ENCODE measurements at places on chromosomes 1 and 21.

GRCh38 chr21:14757533-14758327, 211.6 kb upstream of the SAMSN1 start:
- DNase-seq, result no peak

DNA sequence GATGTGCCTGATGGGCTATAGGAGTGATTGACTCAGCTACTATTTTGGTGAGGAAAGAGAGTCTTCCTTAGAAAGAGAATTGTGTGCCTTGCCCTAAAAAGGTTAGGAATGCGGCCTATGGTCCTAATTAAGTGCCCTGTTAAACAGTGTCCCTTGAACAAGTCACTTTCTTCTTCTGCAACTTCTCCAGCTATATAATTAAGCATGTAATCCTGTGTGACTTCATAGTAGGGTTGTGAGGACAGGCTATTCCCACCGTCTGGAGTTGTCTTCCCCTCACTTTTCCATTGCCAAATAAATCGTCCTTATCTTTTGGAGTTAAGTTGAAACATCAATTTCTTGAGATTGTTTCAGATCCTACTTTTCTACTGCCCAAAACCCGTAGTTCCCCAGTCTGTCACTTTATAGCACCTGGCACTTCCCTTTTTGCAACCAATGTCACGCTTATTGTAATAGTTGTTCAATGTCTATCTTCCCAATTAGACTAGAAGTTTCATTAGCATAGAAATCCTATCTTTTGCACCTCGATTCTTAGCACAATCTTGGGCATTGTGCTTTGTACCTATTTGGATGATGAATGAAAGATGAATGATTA, 27.6 kb upstream of the SLC16A1 start:
- DNase-seq, result no peak

- DNase-seq, result no peak
Measured at GRCh38 chr1:7380712-7381111, 390.4 kb upstream of the VAMP3 start.

GRCh38 chr21:44492567-44493385, 37.5 kb downstream of the LRRC3 start:
- DNase-seq, result no peak

- no peak for DNase-seq
Measured at GRCh38 chr1:202547215-202547614, 163.0 kb downstream of the SYT2 start.

DNA sequence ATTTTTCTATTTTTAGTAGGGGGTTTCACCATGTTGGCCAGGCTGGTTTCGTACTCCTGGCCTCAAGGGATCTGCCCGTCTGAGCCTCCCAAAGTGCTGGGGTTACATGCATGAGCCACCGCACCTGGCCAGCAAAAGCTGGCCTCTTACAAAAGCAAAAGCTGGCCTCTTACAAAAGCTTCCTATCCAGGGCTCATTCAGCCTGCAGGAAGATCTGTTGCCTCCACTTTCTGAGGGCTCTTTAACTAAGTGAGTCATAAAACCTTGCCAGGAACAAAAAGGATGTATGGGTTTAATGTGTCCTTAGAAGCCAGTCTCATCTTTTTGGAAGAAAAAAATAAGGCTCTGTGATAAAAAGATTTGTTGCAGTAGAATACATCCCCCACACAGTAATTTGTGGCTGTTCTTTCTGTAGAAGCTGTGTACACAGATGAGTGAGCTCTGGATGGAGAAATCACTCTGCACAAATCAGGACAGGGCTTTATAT, 15.0 kb downstream of the HTR1D start:
- no peak for DNase-seq

GRCh38 chr1:16042096-16042495, 1.5 kb upstream of the CLCNKB start:
- DNase-seq, result no peak

DNA sequence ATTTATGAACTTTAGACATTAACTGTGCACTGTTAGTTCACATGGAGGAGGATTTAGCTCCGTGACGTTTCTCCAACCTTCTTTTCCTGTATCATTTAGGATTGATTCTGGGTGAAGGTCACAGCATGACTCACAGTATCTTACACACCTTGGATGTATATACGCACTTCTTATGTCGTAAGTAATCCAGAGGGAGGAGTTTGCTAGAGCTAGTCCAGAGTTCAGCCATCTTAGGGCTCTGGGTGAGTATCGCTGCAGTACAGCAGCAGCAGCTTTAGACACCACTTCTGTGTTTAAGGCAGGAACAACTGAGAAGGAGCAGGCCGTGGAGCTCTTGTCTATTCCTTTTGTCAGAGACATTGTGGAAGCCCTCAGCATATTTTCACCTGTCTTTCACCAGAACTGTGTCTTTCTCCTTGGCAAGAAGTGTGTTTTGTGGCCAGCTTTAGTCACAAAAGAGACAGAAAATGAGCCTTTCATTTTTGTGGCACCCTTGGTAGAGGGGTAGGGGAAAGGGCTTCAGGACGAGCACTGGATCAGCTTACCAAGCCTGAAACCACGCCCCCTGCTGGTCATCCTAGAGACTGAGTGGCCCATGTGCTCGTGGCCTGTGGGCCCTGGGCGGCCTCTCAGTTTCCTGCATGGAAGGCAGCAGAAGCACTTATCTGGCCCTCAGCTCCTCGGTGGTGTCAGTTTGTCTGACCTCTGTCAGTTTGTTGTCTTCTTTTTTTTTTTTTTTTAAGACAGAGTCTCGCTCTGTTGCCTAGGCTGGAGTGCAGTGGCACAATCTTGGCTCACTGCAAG, 64.0 kb downstream of the ADARB1 start:
- peak; percentile 71 for DNase-seq

DNA sequence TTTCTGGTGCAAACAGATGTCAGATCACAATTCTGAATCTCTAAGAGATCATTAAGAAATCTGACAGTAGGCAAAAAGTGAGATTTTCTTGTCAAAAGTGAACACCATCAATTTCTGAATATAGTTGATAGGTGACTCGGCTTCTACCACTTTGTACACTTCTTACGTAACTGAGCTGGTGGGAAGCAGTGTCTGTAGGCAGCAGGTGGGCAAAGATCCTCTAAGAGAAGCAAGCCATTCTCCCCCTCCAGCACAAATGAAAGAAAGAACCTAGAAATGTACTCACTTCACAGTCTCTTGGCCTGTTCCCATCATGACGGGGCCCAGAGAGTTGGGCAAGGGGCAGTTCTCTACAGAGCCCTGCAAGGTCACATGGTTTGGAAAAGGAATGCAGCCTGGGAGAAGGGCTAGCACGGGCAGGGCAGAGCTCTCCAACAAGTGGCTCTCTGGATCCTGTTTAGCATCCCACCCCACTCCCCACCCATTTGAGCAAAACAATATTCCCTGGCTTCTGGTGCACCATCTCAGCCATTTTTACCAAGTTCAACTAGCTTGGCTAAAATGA, 412.6 kb downstream of the LTN1 start:
- DNase-seq, result no peak

DNA sequence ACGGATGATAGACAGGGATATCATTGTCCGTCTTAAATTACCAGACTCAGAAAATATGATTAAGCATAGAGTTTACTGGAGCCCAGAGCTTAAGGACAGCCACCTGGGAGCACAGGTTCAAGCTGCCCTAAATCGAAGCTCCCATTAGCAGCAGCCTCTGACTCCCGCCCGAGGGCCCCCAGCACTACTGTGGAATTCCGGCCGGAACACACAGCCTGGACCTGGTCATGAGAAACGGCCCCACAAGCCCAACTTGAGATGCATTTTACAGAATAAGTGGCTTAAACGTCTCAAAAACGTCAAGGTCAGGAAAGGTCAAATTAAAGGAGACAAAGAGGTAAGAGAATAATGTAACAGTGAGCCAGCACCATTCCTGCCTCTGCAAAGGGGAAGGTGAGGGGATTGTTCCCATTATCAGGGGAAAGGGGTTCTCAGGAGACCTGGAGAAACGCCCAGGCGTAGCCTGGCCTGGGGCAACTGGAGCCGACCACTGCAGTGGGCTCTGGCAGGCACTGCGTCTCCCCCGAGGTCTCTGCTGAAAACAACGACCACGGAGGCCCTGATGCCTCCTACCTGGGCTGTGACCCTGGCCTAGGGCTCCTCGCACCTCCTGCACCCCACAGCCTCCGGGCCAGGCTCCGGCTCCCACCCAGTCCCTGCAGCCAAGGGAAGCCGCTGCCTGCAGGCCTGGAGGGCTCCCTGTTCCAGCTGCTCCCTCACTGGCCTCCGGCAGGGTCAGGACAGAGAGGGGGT, 11.5 kb upstream of the COL6A1 start:
- DNase-seq, result no peak

DNA sequence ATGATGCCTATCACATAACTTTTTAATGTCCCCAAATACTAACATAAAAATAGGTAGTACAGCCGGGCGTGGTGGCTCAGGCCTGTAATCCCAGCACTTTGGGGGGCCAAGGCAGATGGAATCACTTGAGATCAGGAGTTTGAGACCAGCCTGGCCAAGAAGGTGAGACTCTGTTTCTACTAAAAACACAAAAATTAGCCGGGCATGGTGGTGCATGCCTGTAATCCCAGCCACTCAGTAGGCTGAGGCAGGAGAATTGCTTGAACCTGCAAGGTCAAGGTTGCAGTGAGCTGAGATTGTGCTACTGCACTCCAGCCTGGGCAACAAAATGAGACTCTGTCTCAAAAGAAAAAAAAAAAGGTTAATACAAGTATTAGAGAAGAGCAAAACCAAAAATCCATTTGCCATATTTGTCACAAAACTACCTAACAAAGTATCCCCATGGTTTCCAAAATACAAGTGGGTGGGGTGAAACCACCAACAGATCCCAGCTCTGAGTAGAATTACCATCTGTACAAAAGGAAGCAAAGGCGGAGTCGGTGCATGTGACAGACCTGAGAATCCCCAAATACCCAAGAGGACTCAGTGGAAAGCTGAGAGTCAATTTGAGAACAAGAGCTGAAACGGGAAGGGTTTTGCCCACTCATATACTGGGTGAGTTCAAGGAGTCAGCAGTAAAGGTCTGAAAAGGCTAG, 113.2 kb downstream of the TOMM20 start:
- peak; percentile 71 for DNase-seq

DNA sequence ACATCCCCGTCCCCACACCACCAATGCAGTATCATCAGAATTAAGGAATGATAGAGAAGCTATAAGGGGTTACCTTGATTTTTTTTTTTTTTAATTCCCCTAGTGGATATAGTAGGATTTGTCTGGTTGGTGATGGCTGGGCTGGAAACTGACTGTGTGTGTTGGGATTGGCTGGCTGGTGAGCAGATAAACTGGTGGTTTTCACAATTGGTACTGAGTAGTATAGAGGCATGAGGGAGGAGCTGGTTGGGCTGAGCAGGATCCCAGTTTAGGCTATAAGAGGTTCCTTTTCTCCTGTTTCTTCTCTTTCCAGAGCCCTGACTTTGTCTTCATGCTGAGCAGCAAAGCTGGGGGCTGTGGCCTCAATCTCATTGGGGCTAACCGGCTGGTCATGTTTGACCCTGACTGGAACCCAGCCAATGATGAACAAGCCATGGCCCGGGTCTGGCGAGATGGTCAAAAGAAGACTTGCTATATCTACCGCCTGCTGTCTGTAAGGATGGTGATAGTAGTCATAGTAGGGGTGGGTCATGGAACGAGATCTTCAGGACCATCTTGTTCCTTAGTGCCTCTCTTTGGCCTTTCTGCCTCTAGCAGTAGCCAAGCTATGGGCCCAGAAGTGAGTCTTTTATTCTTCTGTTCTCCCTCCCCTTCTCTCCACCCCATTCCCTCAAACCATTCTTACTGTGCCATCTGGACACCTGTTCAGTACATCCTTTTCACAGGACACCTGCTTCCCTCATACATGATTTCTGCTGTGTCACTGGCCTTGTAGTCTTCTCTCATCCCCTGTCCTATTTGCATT, 26.9 kb downstream of the RAD54L start:
- no peak for DNase-seq

DNA sequence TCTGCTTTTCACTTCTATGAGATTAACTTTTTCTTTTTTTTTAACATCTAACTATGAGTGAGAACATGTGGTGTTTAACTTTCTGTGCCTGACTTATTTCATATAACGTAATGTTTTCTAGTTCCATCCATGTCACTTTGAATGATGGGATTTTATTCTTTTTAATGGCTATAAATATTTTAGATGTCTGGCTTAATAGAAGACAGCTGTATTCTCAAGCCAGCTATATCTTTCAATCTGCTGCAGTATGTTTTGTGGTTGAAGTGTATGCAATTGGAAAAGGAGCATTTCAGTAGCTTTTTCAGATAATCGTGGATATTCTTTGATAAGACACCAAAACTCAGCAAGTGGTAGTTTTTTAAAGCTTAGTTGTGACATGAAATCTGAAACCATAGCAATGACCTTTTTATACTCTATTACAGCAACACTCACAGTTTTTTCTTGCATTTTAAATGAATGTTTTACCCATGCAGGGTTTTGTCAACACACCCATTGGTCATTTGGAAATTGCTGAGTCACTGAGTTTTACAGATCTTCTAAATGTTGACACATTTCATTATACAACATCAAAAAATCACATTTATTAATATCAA, 5.7 kb upstream of the SVBP start:
- DNase-seq, result no peak

GRCh38 chr1:107181253-107181969, 40.6 kb downstream of the NTNG1 start:
- DNase-seq, result no peak

- no peak for DNase-seq
Measured at GRCh38 chr1:51648180-51649109, 31.6 kb downstream of the OSBPL9 start.

DNA sequence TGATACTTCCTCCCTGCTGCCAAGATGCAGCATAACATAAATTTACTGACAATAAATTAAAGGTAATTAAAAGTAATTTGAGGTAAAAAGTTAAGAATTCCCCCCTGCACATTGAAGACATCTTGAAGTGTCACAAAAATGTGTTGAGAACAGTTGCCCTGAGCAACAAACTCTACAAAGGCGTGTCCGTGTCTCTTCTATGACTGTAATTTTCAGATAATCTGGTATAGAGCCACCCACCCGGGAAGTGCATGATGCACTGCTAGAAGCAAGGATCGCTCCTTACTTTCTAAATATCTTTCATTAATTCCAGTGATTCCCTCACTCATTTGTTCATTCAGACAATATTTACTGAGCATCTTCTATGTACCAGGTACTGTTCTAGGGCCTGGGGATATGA, 11.0 kb upstream of the CASQ1 start:
- DNase-seq, result no peak

GRCh38 chr1:7475691-7476090, 295.4 kb upstream of the VAMP3 start:
- no peak for DNase-seq

DNA sequence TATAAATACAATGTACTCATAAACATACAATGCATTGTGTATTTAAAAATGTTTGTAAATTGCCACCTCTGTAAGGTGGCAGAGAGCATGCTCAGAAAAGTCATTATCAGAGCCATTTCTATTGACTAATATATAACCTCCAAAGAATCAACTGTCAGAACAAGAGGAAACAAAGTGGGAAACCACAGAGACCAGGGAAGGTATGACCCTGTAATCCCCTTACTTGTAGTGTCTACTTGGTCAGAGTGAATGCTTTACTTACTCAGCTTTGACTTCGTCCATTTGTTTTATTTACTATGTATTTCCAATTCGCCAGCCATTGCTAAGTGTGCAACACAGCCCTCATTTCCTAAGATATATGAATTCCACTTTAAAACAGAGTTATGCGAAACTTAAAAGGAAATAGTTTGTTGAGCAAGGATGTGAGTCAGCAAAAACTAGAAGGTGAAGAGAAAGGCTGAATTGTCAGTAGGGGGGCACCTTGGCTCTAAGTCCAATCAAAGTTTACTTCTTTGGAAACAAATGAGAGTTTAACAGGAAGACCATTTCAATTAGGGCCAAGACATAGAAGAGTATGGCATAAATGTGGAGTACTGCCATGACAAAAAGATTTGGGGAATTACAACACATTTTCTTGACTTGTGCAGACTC, 671.7 kb upstream of the PTBP2 start:
- no peak for DNase-seq

All from activated T-cell treated with anti-CD3 and anti-CD28 coated beads, Interleukin-2, amount 50 U/mL, for 72 hours (primary cell).